ENCODE measurements at places on chromosomes 11 and 22.
A peak's percentile ranks its signal among the peaks of the same experiment; 100 is the strongest.

- peaks cover 4% of the 10 kb centered on the region for H3K4me1 ChIP-seq
- no peak overlapping the region for H3K27ac ChIP-seq
- H3K27me3 ChIP-seq = no peaks in the 10 kb centered on the region
- no peak overlapping the region for H3K4me3 ChIP-seq
- H3K36me3 ChIP-seq = peaks cover 15% of the 10 kb centered on the region
These were observed 21.7 kb downstream of the SLC43A1 start for GRCh38 chr11:57493507-57494503.

DNA sequence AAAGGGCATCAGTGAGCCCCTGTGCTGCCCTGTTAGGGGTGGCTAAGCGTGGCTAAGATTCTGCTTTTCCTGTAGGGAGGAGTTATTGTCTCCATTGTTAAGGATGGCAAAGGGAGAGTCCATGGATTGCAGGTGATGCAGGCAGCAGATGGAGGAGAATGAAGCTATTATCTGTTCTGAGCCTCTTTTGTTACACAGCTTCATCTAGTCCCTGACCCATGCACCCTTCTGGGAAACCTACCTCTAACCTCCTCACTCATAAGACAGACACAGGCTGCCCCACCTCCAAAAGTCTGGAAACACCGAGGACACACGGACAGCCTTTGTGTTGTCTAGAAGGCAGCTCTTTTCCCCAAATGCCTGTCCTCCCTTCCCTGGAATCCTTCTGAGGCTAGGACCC lies 13.7 kb downstream of the SMIM38 start:
- no peaks in the 10 kb centered on the region for H3K36me3 ChIP-seq
- H3K4me3 ChIP-seq = no peak overlapping the region
- DNase-seq = no peak
- no peaks in the 10 kb centered on the region for H3K27me3 ChIP-seq

- H3K4me3 ChIP-seq = no peak overlapping the region
- no peaks in the 10 kb centered on the region for H3K36me3 ChIP-seq
- peaks cover 54% of the 10 kb centered on the region for H3K27me3 ChIP-seq
- DNase-seq = no peak
These were observed 129.8 kb upstream of the HSD17B12 start for GRCh38 chr11:43550714-43551113.

DNA sequence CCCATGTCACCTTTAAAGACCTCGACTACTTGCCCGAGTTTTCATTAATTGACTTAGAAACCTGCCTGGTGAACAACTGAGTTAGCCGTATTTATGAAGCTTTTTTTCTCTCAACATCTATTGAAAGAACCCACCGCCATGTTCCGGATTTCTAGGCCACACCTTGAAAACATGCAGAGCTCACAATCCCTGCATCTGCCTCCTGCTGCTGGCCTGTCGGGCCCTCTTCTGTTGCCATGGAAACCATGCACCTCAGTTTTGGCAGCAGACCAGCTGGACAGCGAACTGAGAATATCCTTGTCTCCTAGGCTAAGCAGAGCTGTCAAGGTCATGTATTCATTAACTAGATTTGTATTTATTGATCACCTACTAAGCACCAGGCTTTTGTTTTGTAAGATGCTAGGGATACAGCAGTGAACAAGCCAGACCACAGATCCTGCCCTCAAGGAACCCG lies 4.3 kb upstream of the PATZ1 start:
- no peaks in the 10 kb centered on the region for H3K36me3 ChIP-seq
- no peak overlapping the region for H3K4me3 ChIP-seq
- H3K27me3 ChIP-seq = no peaks in the 10 kb centered on the region

- H3K4me3 ChIP-seq = peak within 1 kb of the TSS; percentile 50
- no peak within 1 kb of the TSS for H3K27ac ChIP-seq
- no peak for DNase-seq
- H3K4me1 ChIP-seq = no peaks in the 10 kb centered on the region
- H3K27me3 ChIP-seq = peaks cover 24% of the 10 kb centered on the region
- no peaks in the 10 kb centered on the region for H3K36me3 ChIP-seq
These were observed 118.6 kb downstream of the HIPK3 start for GRCh38 chr11:33375688-33376311.

DNA sequence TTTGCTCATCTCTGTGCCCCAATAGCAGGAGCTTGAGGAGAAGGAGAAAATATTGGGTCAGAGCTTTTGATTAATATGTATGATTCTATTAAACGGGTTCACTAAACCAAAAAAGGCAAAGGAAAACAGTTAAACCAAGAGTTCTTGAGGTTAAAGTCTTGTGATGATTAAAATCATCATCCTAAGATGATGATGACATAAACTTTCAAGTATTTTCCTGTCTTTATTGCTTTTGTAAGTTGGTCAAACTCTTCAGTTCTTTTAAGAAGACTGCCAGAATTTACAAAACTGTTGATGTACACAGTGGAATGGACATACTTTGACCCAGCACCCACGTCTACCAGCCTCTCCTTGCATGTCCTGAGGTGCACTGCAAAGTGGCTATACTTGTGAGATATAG lies 41.0 kb downstream of the FDX1 start:
- no peaks in the 10 kb centered on the region for H3K36me3 ChIP-seq
- no peak overlapping the region for H3K27ac ChIP-seq
- no peaks in the 10 kb centered on the region for H3K27me3 ChIP-seq
- H3K4me3 ChIP-seq = no peak overlapping the region
- H3K4me1 ChIP-seq = no peaks in the 10 kb centered on the region

- H3K27me3 ChIP-seq = no peaks in the 10 kb centered on the region
- peaks cover 8% of the 10 kb centered on the region for H3K36me3 ChIP-seq
- H3K4me3 ChIP-seq = no peak overlapping the region
- peak; percentile 60 for DNase-seq
- H3K4me1 ChIP-seq = peaks cover 29% of the 10 kb centered on the region
These were observed 10.7 kb upstream of the NAP1L4 start for GRCh38 chr11:3002871-3003270.

DNA sequence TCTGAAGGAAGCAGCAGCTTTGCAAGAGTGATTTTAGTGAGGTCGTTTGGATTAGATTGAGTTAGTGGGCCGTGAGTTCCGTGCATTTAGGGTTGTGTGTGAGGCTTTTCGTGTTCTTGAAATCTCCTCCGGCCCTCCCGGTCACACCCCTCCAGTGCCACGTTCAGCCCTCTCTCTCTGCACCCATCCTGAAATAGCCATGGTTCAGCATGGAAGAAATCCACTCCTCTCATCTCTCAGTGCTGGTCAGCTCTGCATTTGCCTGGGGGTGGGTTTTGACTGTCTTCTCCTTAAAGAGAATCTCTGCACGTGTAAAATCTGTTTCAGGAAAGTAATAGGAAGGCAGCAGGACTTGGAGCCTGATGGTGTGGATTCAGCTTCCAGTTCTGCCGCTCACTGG lies 19.8 kb downstream of the BARX2 start:
- H3K4me1 ChIP-seq = no peaks in the 10 kb centered on the region
- no peak overlapping the region for H3K27ac ChIP-seq
- DNase-seq = no peak
- H3K4me3 ChIP-seq = no peak overlapping the region
- H3K27me3 ChIP-seq = peaks cover 23% of the 10 kb centered on the region

DNA sequence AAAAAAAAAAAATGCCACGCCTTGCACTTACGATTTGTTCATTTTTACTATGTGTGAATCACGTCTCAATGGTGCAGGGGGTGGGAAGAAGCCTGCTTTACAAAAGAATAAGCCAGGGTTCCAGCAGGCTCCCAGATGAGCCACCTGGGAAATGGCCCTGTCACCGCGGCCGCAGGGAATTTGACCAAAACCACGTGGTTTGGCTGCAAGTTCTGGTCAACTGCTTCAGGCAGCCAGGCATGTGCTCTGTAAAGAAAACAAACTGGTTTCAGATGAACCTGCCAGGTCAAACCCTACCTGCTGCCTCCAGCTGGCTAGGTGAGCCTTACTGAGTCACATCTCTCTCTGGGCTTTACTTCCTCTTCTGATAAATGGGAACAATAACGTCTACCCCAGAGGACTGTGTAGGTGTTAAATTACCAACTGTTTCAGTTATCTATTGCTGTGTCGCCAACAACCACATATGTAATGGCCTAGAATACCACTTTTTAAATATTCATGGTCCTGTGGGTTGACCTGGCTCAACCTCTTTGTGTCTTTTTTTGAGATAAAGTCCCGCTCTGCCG lies 30.5 kb upstream of the GCAT start:
- H3K27me3 ChIP-seq = no peaks in the 10 kb centered on the region
- peak; percentile 83 for DNase-seq
- H3K4me3 ChIP-seq = no peak overlapping the region
- H3K4me1 ChIP-seq = peaks cover 12% of the 10 kb centered on the region

DNA sequence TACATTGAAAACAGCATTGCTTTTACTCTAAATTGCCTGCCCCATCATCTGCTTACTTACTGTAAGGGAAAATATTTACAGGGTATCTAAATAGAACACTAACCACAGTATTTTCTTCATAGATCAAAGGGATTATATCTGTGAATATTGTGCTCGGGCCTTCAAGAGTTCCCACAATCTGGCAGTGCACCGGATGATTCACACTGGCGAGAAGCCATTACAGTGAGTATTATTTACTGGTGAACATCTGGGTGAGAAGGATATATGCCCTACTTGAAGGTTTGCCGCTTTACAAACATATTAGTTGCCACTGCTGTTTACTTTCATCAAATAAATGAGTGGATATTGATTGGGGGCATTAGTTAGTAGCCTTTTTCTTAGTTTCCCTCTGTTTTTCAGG lies 5.9 kb upstream of the CNTF start:
- peak; percentile 73 for DNase-seq
- no peak overlapping the region for H3K4me3 ChIP-seq
- no peaks in the 10 kb centered on the region for H3K27me3 ChIP-seq
- peak overlapping the region; percentile 30 for H3K27ac ChIP-seq
- peaks cover 95% of the 10 kb centered on the region for H3K36me3 ChIP-seq
- H3K4me1 ChIP-seq = no peaks in the 10 kb centered on the region

GRCh38 chr11:107573438-107573837 lies 7.9 kb upstream of the ALKBH8 start:
- no peaks in the 10 kb centered on the region for H3K27me3 ChIP-seq
- no peaks in the 10 kb centered on the region for H3K36me3 ChIP-seq
- no peak overlapping the region for H3K27ac ChIP-seq
- no peaks in the 10 kb centered on the region for H3K4me1 ChIP-seq
- H3K4me3 ChIP-seq = no peak overlapping the region

GRCh38 chr22:45064313-45065278 lies 54.8 kb upstream of the PHF21B start:
- peaks cover 12% of the 10 kb centered on the region for H3K27me3 ChIP-seq
- DNase-seq = no peak
- no peak overlapping the region for H3K4me3 ChIP-seq
- no peaks in the 10 kb centered on the region for H3K36me3 ChIP-seq
- no peak overlapping the region for H3K27ac ChIP-seq

DNA sequence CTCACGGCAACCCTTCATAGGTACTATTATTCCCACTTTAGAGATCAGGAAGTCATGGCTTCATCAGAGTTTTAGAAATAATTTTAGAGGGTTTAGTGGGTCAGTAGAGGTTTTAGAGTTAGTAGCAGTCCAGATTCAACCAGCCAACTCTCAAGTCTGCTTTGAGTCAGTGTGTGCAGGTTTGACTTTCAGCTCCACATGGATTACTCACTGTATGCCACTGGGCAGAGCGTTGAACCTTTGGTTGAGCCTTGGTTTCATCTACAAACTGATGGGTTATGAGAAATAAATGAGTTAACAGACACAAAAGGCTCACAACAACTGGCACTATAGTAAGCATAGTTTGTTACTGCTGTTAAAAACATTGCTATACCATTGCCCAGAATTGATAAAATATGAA lies 19.0 kb upstream of the TP53AIP1 start:
- H3K27ac ChIP-seq = no peak overlapping the region
- no peaks in the 10 kb centered on the region for H3K4me1 ChIP-seq
- peaks cover 5% of the 10 kb centered on the region for H3K27me3 ChIP-seq
- H3K36me3 ChIP-seq = no peaks in the 10 kb centered on the region
- DNase-seq = no peak

DNA sequence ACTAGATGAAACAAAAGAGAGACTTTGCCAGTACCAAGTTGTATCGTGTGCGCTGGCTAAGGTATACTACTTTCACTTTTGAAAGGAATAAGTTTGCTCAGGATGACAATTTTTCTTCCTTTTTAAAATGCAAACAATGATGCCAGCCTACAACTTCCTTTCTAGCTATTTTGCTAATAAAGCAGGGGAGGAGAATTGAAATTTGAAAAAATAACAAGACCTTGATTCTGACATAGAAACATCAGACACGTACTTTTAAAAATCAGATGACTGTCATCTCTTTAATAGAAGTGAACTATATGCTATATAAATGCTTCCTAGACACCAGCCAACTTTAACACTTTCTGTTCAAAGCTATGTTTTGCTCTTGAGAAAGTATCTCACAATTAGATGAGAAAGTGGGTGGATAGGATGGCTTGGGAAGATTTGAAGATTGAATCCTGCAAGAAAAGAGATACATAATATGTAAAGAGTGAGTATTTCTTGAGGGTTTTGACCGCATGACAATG lies 41.7 kb upstream of the BLID start:
- no peak for DNase-seq
- no peaks in the 10 kb centered on the region for H3K36me3 ChIP-seq
- peak overlapping the region; percentile 82 for H3K27ac ChIP-seq
- H3K27me3 ChIP-seq = no peaks in the 10 kb centered on the region

DNA sequence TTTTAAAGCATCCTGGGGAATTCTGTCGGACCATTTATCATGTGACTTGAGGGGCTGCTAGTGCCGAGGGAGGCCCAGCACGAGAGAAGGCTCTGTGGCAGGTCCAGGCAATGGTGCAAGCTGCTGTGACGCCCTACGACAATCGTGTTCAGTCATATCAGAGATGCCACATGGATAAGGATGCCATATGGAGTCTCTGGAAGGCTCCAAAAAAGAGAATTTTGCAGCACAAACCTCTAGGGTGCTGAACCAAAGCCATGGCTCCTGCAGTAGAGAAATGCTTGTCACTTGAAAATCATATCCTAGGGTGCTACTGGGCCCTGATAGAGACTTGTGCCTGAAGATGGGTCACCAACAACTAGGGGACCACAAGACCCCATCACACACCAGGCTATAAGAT lies 6.7 kb upstream of the CD6 start:
- no peaks in the 10 kb centered on the region for H3K36me3 ChIP-seq
- no peak for DNase-seq
- no peaks in the 10 kb centered on the region for H3K27me3 ChIP-seq
- no peaks in the 10 kb centered on the region for H3K4me1 ChIP-seq
- no peak overlapping the region for H3K4me3 ChIP-seq

Measured in sigmoid colon (tissue), 7 donors.